ENCODE measurements at places on chromosomes 7 and 10.

- DNase-seq, result no peak
Measured at GRCh38 chr10:102007796-102008195, 48.2 kb downstream of the ARMH3 start.

- DNase-seq, result no peak
Measured at GRCh38 chr7:27605283-27605682, 57.4 kb downstream of the HIBADH start.

DNA sequence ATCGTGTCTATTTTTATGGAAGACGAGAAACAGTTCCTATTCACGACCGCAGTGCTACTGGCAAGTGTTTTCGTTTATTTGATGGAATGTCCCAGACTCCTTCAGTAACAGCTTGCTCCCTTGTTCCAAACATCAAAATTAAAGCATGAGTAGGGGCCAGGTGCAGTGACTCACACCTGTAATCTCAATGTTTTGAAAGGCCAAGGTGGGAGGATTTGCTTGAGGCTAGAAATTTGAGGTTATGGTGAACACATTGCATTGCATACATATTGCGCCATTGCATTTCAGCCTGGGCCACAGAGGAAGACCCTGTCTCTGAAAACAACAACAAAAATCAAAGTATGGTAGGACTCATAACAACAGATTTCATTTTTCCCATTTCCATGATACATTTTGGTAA lies 22.8 kb downstream of the PTTG1IP2 start:
- DNase-seq, result no peak

DNA sequence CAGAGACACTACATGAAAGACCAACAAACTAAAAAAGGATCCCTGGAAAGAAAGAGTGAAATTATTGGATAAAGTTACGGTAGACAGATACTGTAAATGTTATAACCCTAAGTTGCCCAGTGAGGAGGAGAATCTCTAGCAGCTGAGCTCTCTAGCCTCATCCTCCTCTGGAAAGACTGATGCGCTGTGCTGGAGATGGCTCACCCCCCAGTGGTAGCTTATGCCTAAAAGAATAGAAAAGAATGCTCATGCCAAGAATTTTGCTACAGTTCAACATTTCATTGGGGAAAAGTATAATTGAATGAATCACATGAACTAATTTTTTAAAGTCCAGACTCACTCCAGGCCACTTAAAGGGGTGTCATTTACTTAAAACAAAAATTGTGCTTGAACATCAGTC lies 50.8 kb upstream of the RNF32 start:
- no peak for DNase-seq

DNA sequence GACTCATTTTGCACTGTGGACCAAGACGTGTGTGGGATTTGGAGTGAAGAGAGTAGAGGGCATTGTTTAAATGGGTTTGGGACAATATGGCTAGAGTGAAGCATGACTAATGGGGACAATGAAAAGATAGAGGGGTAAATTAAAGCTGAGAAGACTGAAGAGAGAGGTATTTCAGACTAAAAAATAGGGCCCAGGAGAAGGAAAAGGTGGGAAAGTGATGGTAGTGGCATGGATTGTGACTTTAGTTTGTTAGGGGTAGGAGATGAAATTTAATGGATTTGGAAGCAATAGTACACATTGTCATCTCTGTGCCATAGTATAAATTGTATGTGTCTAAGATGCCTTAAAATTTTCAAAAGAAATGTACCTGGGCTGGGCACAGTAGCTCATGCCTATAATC lies 18.2 kb downstream of the CDK1 start:
- no peak for DNase-seq

GRCh38 chr7:43123457-43123856 lies 11.0 kb downstream of the HECW1 start:
- no peak for DNase-seq

- DNase-seq, result peak; percentile 73
Measured at GRCh38 chr10:6005856-6006395, 28.6 kb upstream of the IL15RA start.

GRCh38 chr10:14523286-14523685 lies 192.6 kb upstream of the FRMD4A start:
- no peak for DNase-seq

DNA sequence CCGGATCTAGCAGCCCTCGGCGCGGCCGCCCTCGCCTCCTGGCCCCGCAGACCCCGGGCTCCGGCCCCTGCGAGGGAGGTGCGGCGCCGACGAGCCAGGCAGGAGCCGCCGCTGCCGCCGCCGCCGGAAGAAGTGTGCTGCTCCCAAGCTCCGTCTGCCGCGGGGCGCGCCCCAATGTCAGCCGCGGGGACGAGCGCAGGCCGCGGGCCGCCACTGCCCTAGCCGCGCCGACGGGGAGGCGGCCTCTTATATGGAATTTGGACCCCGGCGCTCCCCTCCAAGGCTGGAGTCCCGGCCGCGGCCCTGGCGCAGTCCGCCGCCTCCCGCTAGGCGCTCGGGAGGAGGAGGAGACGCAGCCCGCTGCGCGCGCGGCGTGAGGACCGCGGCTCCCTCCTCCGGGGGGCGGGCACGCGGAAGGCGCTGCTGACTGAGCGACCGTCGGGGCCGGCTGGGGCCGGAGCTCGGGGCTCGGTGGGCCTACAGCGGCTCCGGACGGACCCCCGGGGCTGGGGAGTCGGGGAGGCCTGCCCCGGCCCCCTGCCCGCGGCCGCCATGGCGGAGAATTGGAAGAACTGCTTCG lies at the start of gene TRIM8:
Gene TRIM8 (plus strand): TSS at position 414 of the 580 bp plus-strand sequence. CDS start 139 bp downstream, at position 553.
- peak; percentile 48 for DNase-seq

DNA sequence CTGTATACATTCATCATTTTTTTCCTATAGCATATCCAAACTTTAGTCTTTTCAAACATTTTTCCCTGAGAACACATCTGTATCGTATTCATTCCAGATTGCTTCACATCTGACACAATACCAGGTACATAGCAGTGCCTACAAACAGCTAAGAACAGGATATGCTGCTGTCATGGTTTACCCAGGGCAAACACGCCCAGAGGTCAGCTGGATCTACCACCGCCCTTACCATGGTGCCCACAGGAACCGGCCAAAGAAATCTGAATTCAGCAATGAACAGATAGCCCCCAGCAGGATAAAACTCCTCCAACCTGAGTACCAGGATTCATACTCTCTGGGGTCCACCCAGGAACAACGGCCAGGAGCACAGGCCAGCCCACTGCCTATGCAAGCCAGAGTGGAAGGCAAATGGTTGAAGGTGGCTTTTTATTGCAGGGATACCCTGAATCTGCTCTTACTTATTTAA lies 43.0 kb downstream of the TNS3 start:
- no peak for DNase-seq

GRCh38 chr10:11142777-11143176 lies 125.1 kb downstream of the CELF2 start:
- DNase-seq, result no peak

- DNase-seq, result no peak
Measured at GRCh38 chr7:155852426-155853301, 40.4 kb upstream of the SHH start.

- DNase-seq, result no peak
Measured at GRCh38 chr10:79103585-79103984, 34.8 kb downstream of the ZMIZ1 start.

- no peak for DNase-seq
Measured at GRCh38 chr7:76386691-76387260, 22.7 kb downstream of the SSC4D start.

DNA sequence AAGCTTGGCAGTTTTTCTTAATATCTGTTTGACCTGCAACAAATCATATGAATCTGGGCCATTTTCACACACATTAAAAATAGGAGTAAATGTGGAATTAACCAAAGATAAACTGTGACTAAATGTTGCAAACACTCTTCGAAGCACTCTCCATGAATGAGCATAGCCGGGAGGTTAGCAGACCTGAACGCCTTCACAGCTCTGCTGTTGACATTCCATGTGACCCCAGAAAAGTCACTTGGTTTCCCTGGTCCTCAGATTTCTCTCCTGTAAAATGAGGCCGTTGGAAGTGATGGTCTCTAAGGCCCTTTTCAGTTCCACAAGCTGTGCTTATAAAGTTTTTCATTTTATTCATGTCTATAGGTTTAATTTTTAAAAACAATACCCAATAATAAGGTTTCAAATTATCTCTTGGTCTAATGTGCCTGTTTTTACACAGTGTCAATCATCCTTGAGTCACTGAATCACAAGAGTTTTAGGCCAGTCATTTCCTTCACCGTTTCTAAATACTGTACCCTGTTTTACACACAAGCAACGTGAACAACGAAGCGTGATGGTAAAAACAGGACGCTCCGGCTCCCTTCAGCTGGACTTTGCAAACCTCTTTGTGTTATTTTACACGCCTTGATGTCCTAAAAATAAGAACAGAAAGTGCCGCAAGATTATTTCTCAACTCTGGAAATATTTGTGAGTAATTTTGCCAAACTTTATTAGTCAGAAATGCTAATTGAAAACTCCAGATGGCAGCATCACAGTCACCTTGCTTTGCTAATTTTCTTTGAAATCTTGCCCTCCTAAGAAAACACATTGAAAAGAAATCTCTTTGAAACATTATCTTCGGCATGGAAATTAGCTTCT lies 38.6 kb upstream of the MET start:
- no peak for DNase-seq

DNA sequence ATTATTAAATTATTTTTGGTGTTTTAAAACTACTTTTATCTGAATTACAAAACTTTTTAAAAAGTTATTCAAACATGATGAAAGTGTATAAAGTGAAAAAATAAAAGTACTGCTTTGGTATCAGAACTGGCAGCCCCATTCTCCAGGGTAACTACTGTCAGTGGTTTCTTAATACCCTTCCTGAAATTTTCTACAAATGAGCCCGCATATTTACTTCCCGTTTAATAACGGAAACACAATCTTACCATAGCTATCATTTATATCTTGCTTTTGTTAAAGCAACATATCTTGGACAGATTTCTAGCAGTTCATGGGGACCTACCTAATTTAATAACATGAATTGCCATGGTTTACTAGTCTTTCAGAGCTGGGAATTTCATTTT lies 249.9 kb downstream of the RNLS start:
- DNase-seq, result no peak

DNA sequence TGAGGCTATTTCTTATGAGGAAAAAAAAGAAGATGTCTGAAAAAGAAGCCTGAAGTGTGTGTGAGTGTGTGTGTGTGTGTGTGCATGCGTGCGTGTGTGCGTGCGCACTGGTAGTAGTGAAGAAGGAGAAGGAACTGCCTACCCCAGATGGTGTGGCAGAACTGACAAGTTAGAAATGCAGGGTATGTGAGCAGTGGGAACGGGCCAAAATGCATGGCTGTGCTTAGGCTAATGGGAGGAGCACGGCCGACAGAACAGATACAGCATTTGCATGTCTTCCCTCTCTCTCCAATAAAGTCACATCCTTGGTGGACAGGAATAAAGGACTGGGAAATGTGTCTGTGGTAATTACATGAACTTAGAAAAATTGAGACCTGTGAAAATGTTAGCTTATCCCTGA lies 94.3 kb downstream of the IDE start:
- DNase-seq, result no peak

GRCh38 chr10:107728807-107729206 lies 564.3 kb upstream of the SORCS1 start:
- DNase-seq, result no peak

- no peak for DNase-seq
Measured at GRCh38 chr10:18005781-18006456, 54.2 kb downstream of the SLC39A12 start.

DNA sequence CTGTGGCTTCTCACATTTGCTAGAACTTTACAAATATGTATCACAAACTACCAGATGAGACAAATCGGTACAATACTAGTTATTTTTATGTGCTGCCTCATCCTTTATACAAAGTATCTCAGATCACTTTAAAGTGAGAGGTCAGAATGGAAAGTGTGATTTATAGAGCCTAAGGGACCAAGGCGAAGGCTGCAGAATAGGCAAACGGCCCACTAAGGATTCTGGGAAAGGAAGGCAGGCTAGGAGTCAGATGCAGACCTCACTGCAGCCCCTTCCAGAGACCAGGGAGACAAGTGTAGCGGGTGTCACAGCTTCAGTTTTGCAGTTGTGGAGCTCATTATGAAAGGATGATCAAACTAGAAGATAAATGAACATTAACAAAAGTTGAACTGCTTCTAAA lies 190.6 kb downstream of the HIBADH start:
- DNase-seq, result no peak

GRCh38 chr7:119935418-119936025 lies 337.5 kb upstream of the KCND2 start:
- no peak for DNase-seq

GRCh38 chr10:69318867-69319727 lies 40.8 kb downstream of the HK1 start:
- peak; percentile 84 for DNase-seq

- no peak for DNase-seq
Measured at GRCh38 chr10:119616882-119617570, 20.3 kb upstream of the TIAL1 start.

DNA sequence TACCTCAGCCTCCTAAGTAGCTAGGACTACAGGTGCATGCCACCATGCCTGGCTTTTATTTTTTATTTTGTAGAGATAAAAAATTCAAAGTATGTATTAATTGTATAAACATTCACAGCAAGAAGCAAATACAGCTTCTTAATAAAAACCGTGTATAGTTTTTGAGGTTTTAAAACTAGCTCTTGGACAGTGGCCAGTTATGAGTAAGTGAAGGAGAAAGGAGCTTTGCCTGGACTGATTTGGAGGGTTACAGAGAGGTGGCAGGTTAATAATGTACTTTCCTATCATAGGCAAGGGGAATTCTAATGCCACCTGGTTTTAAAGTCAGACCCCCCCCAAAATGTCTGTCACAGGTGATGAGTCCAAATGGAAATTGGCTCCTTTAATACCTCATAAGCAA lies 43.4 kb downstream of the ZNRF2 start:
- no peak for DNase-seq

DNA sequence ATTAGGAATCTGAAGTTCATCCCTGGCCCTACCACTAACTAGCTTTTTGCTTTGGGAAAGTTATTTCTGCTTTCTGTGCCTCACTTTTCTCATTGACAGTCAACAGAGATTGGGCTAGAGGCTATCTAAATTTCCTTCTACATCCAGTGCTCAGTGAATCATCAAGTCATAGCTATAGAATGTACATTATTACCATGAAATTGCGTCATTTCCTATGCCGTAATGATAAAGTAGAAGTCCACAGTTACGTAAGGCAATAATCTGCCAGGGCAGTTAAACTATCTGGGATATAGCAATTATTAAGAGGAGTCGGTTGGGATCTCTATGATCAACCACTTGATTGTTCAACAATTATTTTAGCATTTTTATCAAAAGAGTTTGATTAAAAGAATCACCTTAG lies 64.4 kb downstream of the ITGB8 start:
- DNase-seq, result no peak

- no peak for DNase-seq
Measured at GRCh38 chr10:48725708-48726107, 41.0 kb downstream of the WDFY4 start.

DNA sequence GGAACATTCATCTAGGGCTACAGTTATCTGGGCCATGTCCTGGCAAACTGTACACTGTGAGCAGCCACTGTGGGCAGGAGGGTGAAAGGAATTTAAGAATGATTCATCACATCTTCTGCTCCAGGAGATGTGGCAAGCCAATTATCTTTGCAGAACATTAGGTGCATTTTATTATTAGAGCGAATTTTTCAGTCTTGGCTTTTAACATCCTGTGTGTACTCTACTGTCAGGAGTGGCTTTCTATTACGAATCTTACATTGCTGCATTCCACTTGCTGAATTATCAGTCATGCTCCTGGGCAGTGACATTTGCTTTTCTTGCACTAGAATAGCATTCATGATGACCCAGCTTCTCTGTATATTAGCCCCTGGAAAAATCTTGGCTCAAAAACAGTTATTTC lies 109.2 kb upstream of the TARP start:
- no peak for DNase-seq

GRCh38 chr7:37174460-37174859 lies 274.2 kb downstream of the ELMO1 start:
- DNase-seq, result no peak

Data from hematopoietic multipotent progenitor cell treated with erythropoietin and hydrocortisone succinate and interleukin-3 and kit ligand, for 17 days (in vitro differentiated cells).